ENCODE measurements at places on chromosomes 2 and 18. TPM values are rescaled to one million over a fixed set of nuclear protein-coding genes. Genes with fewer than 3 reads are reported as not detected.

GRCh38 chr2:22153931-22154613 lies 1030.3 kb downstream of the TDRD15 start:
- DNase-seq, result no peak

DNA sequence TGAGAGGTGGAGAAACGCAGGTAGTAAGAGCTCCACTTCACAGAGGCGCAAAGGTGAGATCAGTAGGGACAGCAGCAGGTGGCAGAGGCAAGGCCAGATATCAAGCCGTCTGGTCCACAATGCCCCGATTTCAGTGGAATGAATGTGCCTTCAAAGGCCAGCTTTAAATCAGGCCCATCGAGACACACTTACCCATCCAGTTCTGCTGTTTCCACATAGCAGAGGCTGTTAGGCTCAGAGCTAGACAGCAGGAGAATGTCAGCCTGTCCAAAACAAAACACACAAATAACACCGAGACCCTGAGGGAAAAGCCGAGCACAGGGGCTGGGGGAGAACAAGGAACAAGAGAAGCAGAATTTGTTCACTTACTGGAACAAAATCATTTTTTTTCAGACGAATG lies 75.8 kb upstream of the NARS1 start:
- peak; percentile 49 for DNase-seq

DNA sequence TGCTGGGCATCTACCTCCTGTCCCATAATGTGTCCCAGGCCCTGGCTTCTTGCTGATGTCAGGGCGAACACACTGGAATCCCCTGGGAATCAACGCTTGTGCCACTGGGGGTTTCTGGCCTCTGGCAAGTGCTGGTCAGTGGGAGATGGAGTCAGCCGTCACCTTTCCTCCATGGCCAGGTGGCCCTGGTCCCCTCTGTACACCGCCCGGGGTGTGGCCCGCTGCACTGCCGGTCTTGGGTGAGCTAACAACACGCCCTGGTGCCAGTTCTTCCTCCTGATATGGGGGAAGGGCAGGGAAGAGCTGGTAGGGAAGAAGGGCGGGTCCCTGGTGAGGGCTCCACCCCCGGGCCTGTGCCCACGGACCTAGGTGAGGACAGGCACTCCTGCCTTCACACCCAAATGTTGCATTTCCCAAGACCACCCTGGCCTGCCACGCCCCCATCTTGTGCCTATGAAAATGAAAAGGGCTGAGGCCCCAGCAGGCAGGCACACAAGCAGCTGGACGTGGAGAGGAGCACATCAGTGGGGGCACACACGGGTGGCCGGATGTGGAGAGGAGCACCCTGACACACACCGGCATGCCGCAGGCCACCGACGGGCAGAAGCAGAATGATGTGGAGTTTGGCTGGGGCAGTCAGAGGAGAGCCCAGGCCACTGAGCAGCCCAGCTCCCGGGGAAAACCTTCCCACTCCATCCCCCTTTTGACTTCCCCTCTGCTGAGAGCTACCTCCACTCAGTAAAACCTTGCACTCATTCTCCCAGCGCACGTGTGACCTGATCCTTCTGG lies 140.5 kb downstream of the ASB1 start:
- no peak for DNase-seq

DNA sequence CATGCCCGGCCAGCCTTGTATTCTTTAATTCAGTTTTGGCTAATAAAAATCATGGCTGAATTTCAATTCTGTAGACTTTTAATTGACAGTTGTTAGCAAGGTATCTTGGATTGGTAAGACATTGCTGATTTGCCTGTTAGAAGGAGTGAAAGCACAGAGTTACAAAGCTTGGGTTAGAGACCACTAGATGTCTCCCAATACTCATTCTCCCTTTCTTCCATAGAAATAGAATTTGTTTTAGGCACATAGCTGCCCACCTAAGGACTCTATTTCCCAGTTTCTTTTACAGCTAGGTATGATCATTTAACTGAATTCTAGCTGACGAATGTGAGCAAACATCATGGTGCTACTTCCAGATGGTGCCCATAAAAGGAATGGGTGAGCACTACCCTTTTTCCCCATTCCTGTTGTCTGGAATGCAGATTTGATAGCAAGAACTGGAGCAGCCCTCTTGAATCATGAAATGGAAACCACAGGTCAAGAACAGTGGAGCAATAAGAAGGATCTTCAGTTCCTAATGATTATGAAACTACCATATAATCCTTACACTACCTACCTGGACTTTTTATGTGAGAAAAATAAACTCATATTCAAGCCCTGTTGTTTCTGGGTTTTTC lies 17.5 kb downstream of the PECR start:
- no peak for DNase-seq

GRCh38 chr2:21194858-21195271 lies 71.1 kb downstream of the TDRD15 start:
- DNase-seq, result no peak

DNA sequence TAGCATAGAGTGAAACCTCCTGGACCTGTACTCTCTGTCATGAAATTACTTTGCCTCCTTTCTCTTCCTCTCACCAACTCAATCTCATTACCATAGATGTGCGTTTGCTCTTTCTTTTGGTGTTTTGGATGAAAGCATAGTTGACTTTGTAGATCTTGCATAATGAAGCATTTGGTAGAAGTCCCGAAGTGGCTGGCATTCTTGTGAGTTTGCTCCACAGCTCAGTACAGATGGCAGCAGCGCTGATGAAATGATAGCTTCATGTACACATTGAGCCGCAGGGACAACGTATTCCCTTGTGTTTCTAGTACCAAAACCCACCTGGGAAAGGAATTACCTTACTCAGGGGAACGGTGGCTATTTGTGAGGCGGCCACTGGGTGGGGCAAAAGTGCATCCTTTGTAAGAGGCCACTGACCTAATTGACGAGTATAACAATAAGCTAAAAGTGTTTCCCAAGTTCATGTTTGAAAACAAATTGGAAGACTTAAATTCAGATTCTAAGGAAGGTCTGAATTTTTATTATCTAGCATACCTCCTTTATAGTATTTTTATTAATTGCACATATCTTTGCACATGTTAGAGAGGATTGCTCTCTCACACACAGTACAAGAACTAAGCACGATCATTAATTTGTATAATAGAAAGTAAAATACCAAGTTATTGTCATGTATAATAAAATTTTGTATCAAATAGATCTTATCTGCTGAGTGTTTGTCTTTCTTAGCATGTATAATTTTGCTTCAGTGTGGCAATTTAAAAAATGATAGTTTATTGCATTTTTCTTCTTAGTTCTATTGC lies 25.4 kb upstream of the CDH7 start:
- peak; percentile 34 for DNase-seq

DNA sequence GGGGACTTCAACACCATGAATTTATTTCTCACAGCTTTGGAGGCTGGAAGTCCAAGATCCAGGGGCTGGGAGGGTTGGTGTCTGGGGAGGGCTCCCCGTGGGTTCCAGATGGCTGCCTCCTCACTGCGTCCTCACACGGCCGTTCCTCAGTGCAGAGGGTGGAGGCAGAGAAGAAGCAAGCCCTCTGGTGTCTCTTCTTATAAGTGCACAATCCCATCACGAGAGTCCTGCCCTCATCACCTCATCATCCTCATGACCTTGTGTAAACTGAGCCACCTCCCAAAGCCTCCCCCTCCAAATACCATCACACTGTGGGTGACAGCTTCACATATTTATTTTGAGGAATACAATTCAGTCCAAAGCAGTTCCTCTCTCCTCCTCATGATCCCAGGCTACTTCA lies 26.3 kb downstream of the TMEM163 start:
- DNase-seq, result no peak

DNA sequence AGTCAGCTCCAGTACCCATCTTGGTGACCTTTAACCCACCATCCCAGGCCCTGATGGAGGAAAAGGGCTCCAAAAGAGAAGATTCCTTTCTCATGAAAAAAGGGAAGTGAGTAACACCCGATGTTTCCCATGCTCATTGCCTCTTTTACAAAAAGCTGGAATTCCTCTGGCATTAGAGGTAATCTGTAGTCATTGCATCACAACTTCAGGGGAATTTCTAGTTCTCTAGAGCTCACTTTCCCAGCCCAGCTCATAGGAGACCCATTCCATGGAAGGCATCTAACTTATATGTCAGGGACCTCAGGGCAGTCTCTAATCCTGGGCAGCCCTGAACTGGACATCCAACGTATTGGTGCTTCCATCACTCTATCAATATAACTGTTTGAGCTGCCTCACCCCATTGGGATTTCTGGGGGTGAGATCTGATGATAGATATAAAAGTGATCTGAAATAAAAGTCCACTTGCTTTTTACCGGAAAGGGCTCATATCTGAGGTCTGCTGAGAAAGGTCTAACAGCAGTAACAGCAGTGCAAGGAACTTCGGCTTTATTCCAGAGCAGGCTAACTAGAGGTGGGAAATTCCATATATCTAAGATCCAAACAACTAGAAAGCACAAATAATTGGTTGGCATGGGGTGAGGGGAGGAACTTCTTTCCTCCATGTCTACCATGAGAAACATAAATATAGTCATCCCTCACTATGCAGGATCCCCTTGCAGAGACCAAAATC lies 106.1 kb downstream of the ETAA1 start:
- DNase-seq, result no peak

DNA sequence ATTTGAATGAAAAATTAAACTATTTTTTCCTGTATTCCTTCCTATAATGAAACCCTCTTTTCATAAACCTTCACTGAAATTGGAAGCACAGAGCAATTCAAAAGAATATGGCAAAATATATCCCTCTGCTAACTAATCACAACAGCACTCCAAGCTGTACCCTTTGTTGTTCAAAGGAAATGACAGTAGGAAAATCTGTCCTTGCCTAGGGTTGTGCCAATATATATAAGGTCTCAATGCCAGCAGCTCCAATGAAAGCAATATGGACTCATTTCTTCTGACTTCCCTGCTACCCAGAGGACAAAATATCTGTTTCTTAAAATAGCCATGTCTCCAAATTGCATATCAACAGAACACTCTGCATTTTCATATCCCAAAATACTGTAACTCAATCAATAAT lies 373.9 kb upstream of the MC4R start:
- DNase-seq, result no peak

FBLN7 gene
- 13.2 TPM for polyA plus RNA-seq

SULT1C2 gene
- 86.3 TPM for polyA plus RNA-seq

C18orf63 gene
- polyA plus RNA-seq, result 0.20 TPM

IL36A gene
- not detected for polyA plus RNA-seq

All from renal pelvis (tissue), 12 donors.